ENCODE measurements at places on chromosomes 1 and 21. TPM values are rescaled to one million over a fixed set of nuclear protein-coding genes. Genes with fewer than 3 reads are reported as not detected.

The CFAP45 gene
- 0.44 TPM for total RNA-seq

The ALG6 gene
- 12.5 TPM for total RNA-seq

The AJAP1 gene
- total RNA-seq, result 1.3 TPM

The ITGB2 gene
- 0.14 TPM for total RNA-seq

The CENPS gene
- total RNA-seq, result 11.8 TPM

The FAM131C gene
- not detected for total RNA-seq

The RCSD1 gene
- 0.57 TPM for total RNA-seq

The ETV3L gene
- not detected for total RNA-seq

The FHAD1 gene
- not detected for total RNA-seq

The CFHR3 gene
- not detected for total RNA-seq

The DPM3 gene
- 24.9 TPM for total RNA-seq

All from placental pericyte (primary cell).